ENCODE measurements at places on chromosomes 7 and 10.

GRCh38 chr7:41306486-41306885, 396.4 kb downstream of the INHBA start:
- DNase-seq = no peak

DNA sequence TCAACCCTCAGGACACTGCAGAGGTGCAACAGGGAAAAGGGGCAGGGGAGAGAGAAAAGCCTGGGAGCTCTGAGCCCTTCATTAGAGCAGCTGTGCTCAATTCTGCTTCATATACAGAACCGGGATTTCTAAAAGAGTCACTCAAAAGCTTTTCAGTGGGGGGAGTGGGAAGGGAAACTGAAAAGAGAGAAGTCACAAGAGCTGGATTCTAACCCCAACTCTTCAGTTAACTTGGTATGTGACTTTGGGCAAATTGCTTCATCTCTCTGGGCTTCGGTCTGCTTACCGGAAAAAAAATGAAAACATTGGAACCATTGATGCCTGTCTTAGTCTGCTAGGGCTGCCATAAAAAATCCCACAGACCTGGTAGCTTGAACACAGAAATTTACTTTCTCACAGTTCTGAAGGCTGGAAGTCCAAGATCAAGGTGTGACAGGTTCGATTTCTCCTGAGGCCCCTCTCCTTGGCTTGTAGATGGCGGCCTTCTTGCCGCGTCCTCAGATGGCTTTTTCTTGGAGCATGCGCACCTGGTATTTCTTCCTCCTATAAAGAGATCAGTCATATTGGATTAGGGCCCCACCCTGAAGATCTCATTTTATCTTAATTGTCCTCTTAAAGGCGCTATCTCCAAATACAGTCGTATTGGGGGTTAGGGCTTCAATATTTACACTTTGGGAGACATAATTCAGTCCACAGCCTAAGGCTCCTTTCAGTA, 118.3 kb upstream of the KMT2E start:
- DNase-seq = no peak

- no peak for DNase-seq
These were observed 4.7 kb upstream of the LOXL4 start for GRCh38 chr10:98272656-98273055.

DNA sequence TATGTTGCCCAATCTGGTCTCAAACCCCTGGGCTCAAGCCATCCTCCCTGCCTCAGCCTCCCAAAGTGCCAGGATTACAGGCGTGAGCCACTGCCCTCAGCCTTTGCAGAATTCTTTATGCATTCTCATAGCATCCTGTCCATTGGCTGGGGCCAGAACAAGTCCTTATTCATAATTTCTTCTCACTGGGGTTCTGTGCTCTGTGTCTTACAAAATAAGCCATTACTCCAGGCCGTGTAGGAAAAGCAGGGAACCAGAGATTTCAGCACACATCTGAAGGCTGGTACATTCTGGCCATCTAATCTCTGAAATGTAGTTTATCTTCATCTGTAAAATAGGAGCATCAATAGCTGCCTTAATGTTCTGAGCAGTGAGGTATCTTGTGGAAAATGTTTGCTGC, 10.3 kb upstream of the OCM start:
- no peak for DNase-seq

DNA sequence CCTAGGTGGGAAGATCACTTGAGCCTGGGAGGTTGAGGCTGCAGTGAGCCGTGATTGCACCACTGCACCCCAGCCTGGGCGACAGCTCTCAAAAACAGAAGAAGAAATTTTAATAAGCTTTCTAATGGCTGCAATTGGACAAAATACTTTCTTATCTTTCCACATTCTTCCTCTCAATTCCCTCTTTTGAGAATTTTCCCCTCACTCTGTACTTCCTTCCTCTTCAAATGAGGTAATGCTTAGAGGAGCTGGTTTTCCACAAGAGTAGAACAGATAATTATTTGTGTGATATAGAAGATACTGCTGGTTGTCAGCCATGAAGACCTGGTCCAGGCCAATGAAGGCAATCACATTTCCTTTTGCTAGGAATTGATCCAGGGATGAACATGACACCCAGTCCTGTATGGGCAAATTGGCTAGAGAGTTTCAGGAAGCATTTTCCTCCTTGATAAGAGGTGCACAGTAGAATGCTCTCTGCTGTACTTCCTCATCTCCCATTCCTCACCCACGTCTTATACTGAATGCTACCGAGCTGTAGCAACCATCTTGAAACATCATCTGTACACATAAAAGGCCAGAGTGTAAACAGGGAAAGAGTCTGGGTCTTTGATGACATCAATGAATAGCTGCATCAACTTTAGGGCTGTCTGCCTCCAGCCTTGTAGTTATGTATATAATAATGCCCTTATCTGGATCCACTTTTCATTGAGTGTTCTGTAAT, 103.9 kb downstream of the CDK6 start:
- no peak for DNase-seq

DNA sequence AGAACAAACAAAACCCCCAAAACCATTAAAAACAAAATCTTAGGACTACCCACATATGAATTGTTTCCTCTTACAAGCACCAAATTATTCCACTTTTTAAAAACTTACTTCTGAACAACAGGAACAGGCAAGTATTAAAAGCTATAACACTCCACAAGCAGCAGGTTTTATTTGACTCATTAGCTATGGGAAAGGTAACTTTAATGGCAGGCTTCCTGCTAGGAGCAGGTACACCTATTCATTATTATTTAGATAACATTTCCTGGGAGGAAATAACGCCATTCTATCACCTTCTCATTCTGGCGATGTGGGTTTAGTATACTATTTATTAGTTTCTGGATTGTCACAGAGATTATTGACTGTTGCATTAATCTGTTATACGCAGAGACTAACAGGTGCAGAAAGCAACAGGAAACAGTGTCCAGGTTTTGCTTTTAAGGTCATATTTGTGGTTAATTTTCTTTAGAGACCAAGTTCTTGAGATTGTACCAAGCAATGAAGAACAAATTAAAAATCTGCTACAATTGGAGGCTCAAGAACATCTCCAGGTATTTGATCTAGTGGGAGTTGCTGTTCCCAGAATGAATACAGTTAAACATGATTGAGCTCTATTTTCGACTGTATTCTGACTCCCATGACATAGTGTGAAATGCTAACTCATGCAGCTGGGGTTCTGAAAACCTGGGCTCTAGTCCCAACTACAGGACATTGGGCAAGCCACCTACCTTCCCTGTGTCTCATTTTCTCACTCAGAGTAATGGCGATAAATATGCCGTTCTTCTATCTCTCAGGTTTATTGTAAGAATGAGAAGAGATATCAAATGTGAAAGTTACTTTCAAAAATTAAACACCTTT, 2.0 kb downstream of the CPA2 start:
- DNase-seq = no peak

DNA sequence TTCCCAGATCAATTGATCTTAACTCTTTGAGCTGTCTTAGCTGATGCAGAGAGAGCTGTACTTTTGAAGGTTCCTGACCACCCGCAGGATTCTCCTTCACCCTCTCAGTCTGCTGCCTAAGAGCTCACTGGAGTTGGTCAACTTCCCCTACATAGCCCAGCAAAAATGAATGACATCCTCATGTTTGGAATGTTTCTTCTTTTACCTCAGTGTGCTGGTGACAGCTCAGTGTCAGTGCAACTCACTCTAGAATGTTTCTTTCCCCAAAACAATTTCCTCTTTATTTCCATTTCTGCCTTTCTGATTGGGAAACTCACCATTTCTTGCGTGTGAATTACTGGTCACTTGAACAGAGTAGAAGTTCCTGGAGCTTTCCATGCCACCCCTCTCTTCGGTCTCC, 48.7 kb downstream of the LSMEM1 start:
- no peak for DNase-seq

GRCh38 chr10:128318366-128318765, 192.1 kb upstream of the MKI67 start:
- no peak for DNase-seq

DNA sequence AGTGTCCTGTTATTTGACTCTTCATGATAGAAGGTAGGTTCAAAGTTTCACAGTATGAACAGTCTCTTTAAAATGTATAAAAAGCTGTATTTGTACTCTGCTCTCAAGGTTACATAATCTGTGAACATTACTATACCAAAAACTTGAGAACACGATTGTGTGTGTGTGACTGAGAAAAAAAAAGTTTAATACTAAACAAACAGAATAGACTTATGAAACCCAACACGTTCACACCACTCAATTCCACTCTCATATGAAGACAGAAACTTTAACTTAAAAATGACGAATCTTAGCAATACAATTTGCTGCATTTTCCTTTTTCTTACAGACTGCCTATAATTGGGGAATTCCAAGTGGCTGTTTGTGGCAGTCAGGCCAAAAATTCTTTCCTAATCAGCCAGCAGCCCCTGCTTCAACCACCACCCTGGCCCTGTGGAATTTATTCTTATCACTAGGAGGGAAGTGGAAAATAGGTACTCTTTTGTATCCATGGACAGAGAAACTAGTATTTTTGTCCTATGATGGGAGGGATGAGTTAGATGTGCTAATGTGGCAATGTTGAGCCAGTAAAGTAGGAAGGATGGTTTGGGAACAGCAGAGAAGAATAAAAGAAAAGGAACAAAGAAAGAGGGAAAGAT, 42.8 kb downstream of the MINDY3 start:
- no peak for DNase-seq

GRCh38 chr10:98167191-98167590, 32.7 kb downstream of the R3HCC1L start:
- DNase-seq = no peak

GRCh38 chr7:43868681-43869005, 674 bp downstream of the MRPS24 start:
- no peak for DNase-seq

Data from Panc1 (cell line).